Stimulated activated CD4-positive, alpha-beta T cell treated with anti-CD3 and anti-CD28 coated beads, Interleukin-15, amount 100 ng/mL, for 1 hour (primary cell): ENCODE measurements at places on chromosomes 2 and 18.

DNA sequence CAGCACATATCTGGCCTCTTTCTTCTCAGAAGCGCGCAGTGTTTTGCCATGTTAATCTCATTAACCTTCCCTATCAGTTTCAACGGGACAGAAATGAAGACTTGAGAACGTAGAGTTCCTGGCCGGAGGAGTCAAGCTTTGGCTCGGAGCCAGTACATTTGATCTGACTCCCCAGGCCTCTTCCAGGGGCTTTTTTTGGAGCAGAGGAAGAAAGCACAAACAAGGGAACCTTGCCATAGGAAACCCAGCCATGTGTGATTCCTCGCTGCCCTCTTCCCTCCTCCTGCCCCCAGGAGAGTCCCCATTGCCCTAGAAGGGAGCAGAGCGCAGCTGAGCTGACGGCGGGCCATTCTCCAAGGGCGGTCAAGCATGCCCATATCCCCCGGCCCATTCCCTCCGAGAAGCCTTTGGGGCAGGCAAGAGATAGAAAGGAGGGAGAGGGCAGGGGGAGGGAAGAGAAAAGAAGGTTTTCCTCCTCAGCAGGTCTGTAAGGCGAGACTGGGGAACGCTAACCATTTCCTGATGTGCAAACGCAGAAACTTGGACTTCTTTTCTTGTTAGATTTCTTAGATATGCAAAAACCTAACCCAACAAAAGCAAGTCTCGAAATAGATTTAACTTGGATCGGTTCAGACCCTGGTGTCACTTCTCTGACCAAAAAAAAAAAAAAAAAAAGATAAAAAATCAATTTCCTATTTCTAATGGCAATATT, 63.7 kb upstream of the POU3F3 start:
- no peak for DNase-seq

DNA sequence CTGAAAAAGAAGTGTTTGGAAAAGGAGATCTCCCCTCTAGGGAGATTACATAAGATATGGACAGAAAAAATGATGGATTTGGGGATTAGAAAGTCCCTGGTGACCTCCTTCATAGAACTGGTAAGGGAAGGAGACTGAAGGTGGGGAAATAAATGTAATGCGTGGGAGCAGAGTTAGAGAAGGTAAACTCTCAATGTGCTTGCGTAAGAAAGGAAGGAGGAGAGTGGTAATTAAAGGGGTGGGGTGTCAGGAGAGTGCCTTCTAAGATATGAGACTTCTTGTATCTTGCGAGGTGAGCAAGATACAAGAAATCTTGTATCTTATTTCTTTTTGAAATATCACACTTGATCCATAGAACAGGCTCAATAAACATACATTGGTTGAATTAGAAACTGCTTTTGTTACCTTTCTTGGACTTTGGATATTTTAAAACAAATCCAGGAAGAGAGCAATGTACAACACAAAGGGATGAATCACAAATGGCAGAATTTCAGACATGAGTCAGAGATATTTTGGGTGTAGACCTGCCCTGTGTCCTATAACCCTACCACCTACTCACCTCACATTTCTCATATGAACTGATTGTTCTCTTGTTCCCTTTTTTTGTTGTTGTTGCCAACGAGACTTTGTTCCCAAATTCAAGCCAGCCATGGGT, 342.4 kb downstream of the INSIG2 start:
- DNase-seq, result no peak

DNA sequence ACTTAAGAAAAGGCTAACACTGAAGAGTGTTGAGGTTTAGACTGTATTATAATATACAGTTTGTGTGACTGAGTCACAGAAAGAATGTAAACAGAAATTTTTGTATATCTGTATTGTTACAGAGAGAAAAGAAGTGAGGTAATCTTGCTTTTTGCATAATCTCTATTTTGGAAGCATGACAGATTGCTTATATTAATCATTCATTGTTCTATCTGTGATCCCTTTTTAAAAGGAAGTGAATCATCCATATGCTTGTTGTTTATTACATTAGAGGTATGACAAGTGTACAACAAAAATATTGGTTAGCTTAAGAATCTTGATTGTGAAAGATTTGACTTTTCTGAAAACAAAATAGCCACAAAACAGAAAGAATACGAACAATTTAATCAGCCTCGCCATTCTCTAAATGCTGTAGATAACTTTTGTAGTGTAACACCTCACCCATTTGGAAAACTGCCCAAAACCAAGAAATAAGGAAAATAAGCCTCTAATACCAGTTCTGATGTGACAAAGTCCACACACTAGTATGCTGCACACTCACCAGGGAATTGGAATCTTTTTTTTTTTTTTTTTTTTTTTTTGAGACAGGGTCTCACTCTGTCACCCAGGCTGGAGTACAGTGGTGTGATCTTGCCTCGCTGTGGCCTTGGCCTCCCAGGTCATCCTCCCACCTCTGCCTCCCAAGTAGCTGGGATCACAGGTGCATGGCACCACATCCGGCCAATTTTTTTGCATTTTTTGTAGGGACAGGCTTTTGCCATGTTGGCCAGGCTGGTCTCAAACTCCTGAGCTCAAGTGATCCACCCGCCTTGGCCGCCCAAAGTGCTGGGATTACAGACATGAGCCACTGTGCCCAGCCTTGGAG, 91.5 kb upstream of the LPIN2 start:
- no peak for DNase-seq

DNA sequence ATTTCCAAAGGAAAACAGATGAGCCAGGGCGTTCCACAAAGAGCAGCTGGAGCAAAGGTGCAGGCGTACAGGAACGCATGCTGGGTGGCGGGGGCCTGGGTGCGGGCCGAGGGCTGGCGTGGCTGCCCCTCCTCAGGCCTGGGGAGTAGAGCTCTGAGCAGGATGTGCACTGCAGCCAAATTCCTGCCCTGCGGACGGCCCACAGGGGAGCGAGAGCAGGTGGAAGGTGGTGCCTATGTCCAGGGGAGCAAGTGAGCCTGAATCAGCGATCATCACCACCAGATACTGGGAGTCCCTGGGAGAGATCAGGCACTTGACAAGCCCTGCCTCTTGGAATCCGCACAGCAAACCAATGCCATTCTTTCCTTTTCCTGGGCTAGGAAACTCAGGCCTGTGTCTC, 106.3 kb downstream of the GBX2 start:
- no peak for DNase-seq

DNA sequence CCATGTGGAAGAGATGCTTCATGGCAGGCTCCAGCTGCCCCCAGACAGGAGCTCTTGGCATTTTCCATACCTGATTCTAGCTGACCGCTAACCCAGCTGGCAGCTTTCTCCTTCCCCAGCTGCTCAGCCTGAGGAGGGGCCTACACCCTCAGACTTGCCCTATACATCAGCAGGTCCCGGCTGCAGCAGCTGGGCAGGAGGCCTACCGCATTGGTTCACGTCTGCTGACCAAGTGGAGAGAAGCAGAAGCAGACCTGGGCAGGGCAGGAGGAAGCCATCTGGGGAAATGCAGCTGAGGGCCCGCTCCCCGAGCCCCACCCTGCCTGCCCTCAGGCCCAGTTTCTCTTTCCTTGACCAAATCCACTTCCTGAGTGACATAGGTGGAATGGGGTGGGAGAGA, 50.7 kb downstream of the LBH start:
- no peak for DNase-seq

DNA sequence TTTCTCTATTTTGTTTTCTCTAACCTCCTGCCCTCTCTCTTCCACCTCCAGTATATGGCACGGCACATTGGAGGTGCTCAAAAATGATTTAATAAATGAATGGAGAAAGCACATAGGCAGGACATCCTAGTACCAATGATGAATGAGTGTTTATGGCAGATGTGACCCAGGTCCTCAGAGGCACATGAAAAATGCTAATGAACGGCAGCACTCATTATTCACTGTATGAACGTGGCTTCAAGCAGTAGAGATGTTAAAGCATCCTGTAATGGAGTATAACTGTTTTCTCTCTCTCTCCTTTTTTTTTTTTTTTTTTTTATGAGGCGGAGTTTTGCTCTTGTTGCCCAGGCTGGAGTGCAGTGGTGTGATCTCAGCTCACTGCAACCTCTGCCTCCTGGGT, 72.4 kb downstream of the MBP start:
- no peak for DNase-seq

GRCh38 chr2:6863792-6864191, 1.9 kb downstream of the CMPK2 start:
- DNase-seq, result no peak

- DNase-seq, result no peak
Measured at GRCh38 chr2:206521115-206521514, 77.8 kb downstream of the ADAM23 start.

DNA sequence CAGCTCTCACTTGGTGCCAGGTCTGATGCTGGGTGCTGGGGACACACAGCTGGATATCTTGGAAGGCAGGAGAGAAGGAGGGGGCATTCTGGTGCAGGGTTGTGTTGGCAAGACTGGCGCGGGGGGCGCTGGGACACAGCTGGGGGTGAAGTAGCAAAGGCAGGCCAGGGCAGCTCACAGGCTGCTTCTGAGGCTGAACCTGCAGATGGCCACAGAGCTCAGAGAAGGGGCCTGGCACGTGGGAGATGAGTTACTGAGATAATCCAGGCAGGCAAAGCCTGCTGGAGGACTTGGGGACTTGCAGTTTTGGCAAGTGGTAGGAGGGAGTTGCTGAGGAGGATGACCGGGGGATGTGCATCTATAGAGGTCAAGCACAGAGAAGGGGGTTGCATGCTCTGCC, 16.2 kb upstream of the DGKD start:
- no peak for DNase-seq

- DNase-seq, result no peak
Measured at GRCh38 chr2:10984418-10985135, 72.8 kb downstream of the KCNF1 start.

DNA sequence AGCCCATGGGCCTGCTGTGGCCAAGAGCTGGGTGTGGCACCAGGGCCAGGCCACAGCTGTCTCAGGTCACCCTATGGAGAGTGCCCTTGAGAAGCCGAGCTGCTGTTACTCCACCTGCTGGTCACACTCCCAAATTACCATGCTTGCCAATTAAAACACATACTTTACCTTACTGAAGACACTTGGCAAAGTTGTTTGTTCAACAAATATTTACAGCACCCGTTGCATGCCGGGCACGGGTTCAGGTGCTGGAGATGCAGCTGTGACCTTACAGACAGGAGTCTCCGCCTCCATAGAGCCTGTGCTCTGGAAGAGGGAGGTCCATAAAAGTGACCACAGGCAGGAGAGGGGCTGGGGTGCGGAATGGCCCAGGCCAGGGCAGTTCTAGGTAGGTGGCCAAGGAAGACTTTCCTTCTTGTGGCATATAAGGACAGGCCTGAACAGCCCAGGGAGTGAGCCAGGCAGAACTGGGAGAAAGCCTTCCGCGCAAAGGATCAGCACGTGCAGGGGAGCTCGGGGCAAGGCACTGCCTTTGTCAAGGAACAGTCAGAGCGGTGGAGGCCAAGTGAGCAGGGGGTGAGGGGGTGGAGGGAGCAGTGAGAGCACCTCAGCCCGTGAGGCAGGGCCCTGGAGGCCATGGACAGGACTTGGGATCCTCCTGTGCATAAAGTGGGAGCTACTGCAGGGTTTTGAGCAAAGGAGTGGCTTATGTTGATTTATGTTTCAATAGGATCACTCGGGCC, 23.6 kb upstream of the RBM44 start:
- peak; percentile 8 for DNase-seq

DNA sequence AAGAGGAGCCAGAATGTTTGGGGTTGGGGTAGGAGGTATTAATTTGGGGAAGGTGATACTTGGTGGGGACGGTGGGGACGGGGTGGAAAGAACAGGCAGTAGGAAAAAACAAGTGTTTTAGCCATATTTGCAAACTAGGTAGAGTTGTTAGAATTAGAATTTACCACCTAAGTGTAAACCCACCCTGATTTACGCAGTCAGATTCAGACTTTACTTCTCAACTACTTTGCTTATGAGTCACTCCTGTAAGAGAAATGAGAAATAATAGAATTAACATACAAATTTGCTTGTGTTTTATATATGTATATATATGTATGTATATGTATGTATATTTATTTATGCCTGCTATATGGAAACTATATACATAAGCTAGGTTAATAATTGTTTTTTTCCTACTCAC, 1168.2 kb upstream of the ZEB2 start:
- DNase-seq, result no peak

- DNase-seq, result no peak
Measured at GRCh38 chr2:161796192-161796591, 172.0 kb downstream of the SLC4A10 start.

DNA sequence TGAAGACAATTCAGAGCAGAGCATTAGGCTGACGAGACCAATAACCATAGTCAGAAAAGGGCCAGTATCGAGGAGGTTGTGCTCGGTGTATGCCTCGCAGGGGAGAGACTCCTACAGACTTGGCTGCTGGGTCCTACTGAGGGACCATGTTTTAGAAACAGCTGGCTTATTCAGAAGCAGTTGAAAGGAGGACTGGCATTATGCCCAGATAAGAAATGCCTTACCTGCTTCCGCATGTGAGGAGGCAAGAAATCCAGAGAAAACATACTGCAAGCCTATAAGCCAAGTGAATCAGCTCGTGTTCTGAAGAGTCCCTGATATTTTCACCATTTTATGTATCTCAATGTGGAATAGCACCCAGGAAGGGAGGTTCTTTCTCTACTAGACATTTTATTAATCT, 434.7 kb downstream of the GRB14 start:
- no peak for DNase-seq

DNA sequence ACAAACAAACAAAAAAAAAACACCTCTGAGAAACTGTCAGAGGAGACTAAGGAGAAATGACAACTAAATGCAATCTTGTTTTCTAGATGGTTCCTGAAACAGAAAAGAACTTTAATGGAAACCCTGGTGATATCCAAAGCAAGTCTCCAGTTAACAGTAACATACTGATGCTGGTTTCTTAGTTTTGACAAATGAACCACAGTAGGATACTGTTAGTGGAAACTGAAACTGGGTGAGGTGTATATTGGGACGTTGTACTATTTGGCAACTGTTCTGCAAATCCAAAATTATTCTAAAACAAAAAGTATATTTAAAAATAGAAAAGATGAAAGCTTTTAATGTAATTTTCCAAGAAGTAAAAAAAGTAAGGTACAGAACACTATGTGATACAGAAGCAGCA, 11.4 kb downstream of the SESTD1 start:
- no peak for DNase-seq
